Vagina (tissue), 2 donors: ENCODE measurements at places on chromosomes 3 and 15. TPM values are rescaled to one million over a fixed set of nuclear protein-coding genes. Genes with fewer than 3 reads are reported as not detected.

Gene SLC38A3
- total RNA-seq, result 2.0 TPM

Gene GPR171
- 5.4 TPM for total RNA-seq

DNA sequence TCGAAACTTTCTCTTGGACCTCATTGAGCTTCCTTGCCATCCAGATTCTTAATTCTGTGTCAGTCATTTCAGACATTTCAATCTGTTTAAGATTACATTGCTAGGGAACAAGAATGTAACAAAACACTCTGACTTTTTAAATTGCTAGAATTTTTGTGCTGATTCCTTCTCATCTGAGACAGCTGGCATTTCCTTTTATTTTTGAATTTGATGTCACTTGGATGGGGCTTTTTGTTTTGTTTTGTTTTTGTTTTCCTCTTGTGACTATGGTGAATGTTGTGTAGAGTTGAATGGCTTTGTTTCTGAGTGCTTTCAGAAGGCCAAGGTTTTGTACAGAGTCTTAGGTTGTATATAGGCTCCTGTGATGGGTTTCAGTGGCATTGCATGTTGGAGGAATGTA lies 1129.3 kb downstream of the NAALADL2 start:
- H3K4me1 ChIP-seq, result no peaks in the 10 kb centered on the region
- H3K36me3 ChIP-seq, result no peaks in the 10 kb centered on the region
- no peak for DNase-seq

Gene FGF7
- total RNA-seq, result 137 TPM
